ENCODE measurements at places on chromosomes 11 and 22.
A peak's percentile ranks its signal among the peaks of the same experiment; 100 is the strongest.

GRCh38 chr11:103164093-103164796 lies 55.0 kb downstream of the DYNC2H1 start:
- DNase-seq: no peak

- no peak for DNase-seq
Observed at GRCh38 chr11:24407733-24408132, 89.1 kb upstream of the LUZP2 start.

DNA sequence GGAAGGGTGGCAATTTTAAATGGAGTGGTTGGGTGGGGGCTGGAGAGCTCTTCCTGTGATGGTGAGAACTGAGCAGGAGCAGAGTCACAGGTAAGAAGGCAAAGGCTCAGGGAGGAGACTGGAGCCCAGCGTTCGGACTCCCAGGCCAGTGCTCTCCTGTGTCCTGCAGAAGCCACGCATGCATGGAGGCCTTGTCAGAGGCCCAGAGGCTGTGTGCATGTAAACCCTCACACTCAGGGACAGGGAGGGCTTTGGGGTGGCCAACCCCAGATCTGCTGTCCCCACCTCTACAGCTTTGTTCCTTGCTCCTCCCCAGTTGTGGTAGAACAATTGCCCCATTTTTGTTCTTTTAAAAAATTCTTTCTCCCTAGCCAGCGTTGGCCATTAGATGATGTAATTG lies 130.4 kb upstream of the PARVA start:
- DNase-seq: no peak

DNA sequence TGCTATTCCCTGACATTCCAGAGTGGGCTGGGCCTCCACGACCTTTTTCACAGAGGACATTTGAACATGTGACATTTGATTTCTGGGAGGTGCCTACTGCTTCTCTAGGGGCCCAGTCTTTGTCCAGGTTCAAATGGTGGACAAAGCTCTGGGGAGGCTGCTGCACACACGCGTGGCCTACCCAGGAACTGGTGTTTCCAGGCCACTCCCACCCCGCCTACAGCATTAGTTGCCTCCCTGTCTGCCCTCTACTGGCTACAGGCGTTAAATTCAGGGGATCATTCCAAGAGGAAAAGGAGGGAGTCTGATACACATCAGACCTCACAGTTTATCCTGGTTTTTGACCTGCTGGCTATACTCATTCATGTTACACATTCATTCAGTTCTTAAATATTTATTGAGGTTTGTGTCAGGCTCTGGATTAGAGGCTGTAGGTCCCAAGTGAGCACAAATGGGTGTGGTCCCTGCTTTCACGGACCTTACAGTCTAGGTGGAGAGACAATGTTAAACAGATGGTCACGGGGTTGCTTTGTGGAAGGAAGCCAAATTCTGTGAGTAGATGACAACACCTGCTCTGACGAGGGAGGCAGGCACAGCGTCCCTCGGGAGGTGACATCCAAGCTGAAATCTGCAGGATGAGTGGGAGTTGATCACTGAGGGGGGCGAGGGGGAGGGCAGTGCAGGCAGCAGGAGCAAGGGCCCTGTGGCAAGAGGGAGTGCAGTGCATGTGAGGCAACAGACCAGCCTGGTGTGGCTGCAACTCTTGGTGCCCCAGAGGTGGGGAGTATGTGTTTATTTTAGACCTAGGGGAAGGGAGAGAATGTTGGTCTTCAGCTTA lies 11.8 kb downstream of the TUB start:
- DNase-seq: peak; percentile 12

DNA sequence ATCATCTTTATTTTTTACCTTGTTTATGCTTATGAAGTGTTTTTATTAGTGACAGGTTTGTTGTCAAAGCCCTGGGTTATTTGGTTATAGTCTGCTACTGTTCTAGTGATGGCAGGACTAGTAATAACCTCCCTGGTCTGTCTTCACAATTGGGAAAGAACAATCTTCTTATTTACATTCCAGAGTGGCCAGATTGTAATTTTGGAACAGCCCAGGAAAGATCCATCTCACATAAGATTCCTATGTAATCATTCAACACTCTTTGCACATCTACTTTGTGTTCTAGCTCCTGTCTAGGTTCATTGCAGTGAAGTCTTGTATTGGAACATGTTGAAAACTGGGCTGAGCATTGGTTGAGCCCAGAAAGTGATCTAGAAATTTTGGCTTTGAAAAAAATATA lies 63.8 kb downstream of the CYB5R2 start:
- no peak for DNase-seq

DNA sequence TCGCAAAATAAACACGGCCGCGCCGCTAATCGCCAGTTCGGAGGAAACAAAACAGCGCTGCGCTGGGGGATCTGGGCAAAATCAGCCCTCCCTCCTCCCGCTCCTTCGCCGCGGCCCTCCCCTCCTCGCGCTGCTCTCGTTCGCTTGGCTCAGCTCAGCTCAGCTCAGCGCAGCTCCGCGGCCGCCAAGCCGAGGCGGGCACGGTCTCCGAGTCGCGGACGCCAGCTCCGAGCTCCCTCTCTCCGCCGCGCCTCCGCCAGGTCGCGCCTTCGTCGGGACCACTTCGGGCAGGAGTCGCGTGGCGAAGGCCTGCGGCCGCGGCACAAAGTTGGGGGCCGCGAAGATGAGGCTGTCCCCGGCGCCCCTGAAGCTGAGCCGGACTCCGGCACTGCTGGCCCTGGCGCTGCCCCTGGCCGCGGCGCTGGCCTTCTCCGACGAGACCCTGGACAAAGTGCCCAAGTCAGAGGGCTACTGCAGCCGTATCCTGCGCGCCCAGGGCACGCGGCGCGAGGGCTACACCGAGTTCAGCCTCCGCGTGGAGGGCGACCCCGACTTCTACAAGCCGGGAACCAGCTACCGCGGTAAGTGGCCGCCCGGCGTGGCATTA lies at the start of gene SPON1:
Gene SPON1, plus strand, starts transcription at position 162 of the 607 bp plus-strand sequence. Its CDS starts 182 bp downstream, at position 344.
- DNase-seq: no peak

DNA sequence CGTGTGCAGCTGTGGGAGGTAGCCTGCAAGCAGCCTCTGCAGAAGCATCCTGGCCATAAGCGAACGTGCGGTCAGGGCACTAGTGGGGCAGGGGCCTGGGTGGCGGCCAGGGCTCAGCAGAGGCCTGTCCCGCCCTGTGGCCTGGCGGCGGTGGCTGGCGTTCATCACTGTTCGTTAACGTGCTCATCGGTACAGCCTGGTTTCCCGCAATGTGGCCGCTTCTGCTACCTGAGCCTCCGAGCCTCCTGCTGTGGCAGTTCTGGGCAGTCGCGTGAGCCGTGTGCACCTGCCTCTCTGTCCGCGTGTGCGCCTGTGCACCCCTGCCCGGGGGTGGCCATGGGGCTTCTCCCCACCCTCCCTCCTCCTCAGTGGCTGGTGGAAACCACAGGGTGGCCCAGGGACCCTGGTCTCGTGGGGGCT lies 117.9 kb downstream of the KCNQ1OT1 start:
- DNase-seq: no peak

- peak; percentile 80 for DNase-seq
Observed at GRCh38 chr11:64449381-64450167, 90.6 kb downstream of the RPS6KA4 start.

DNA sequence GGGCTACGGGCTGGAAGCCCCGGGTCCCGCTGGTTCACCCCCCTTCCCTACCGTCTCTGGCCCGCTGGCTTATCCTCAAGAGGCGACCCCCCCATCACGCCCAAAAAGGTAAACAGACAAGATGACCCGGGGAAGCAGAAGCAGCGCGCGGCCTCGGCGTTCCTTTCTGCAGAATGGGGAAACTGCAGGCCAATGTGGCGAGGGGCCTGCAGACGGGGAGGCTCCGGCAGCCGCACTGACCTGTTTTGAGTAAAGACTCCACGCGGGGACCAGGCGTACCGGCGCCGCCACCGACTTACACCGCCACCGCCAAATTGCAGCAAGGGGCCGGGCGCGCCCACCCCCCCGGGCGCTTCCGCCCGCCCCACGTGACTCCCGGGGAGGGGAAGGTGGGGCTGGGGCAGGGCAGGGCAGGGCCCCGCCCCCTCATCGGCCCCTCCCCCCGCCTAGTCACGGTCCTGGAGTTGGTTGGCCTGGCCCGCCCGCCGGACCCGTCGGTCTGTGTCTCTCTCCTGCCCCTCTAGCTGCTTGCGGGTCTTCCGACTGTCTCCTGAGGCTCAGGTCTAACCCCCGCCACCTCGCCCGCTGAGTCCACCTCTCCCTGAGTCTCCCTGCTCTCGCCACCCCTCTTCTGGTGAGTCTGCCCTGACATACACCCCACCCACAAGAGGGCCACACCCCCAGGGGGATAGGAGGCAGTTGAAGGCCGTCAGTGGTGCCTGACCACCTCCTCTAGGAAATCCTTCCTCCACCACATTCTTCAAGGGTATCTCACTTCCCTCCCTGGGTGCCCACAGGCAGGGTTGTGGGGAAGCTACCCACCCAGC lies at the start of gene ARAP1:
Gene ARAP1, minus strand, starts transcription at position 321 of the 827 bp plus-strand sequence. CDS start 25,280 bp downstream, outside the sequence.
- DNase-seq: peak; percentile 87

DNA sequence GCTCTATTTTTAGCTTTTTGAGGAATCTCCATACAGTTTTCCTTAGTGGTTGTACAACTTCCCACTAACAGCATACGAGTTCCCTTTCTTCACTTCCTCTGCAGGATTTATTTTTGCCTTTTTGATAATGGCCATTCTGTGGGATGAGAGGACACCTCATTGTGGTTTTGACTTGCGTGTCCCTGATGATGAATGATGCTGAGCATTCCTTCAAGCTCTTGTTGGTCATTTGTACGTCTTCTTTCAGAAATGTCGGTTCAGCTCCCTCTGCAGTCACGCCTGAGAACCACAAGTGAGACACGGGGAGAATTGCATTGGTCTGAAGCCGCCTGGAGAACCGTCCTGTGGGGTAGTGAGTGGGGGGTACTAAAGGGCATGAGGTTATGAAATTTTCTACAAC lies 2.0 kb upstream of the KRTAP5-10 start:
- peak; percentile 65 for DNase-seq

DNA sequence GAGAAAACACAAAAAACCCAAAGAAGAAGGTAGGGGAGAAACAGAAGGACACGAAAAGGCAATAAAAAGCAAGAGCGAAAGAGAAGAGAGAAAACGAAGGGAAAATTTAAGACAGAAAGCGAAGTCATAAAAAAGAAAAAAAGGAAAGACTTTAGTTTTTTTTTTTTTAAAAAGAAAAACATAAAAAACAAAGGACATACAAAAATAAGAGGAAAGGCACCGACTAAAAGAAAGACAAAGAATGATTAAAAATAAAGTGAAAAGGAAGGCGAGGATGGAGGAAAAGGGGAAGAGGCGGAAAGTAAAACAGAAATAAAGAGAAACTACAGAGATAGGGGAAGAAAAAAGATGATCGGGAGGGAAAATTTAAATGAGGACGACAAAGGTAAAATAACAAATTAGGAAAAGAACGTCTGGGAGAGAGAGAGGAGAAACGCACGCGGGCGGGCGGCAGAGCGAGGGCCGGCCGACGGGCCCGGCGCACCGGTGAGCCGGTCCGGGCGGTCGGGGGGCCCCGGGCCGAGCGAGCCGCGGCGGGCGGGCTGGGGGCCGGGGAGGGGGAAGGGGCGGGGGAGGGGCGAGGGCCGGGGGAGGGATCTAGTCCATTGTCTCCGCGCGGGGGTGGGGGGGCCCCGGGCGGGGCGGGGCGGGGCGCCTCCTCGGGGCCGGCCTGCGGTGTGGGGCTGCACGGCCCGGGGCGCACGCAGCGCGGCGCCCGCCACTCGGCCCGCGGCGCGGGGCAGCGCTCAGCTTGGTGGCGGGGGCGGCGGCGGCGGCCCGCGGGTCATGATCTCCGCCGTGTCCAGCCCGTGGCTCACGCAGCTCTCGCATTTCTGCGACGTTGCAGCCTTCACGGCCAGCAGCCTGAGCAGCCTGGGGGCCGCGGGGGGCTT lies at the start of gene TBX1:
Gene TBX1, plus strand, starts transcription at position 721 of the 893 bp plus-strand sequence. Its CDS starts 66 bp downstream, at position 787.
- peak; percentile 36 for DNase-seq

DNA sequence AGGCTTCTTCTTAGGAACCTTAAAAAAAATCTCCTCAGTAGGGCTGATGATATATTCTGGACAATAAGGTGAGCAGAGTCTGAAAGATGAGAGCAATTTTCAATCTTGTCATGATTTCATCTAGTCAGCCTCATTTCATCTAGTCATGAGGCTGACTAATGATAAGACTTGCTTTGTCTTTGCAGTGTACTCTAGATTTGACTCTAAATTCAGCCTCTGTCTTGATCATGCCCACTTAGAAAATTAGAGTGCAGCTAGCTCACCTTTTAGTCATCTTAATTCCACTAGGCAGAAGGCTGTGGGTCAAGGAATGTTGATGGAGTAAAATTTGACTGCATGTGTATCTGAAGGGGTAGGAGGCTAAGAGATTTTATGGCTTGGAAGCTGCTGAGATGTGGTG lies 5.5 kb downstream of the EHF start:
- peak; percentile 52 for DNase-seq

DNA sequence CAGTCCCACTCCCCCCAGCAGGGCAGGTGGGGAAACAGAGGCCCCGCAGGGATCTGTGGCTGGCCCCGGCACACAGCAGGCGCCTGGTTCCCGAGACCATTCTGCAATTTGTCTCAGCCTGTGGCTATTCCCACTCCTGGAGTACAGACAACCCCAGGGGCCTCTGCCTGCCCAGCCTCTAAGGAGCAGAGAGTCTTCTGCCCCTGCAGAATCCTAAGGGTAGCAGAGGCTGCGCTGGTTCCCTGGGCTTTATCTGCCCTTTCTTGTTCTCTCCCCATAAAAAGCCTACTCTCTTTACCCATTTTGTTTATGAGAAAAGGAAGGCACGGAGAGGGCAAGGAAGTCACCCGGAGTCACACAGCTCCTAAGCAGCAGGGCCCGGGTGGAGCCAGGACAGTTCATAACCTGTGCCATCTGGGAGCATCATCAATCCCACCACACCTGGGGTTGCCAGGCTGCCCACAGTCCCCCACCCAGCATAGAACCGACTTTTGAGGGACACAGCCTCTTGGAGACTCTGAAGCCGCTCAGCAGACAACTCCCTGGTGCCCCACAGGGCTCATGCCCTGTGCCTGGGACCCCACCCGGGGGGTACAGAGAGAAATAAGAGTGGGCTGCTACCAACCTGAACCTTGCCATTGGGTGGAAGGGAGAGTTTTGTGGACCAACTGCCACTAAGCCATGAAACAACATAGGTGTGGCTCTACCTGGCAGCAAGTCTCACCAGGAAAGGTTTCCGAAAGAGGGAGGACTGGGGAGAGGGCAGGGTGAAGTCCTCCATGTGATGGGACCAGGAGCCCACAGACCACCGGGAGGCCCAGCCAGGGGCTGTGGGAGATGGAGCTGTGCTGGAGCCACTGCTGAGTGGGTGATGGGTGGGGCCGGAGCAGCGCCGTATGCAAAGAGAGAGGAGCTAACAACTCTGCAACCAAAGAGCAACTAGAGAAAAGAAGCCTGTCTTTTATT lies 17.2 kb upstream of the LINC01488 start:
- DNase-seq: no peak

- DNase-seq: no peak
Observed at GRCh38 chr11:64180891-64181290, 5.1 kb upstream of the STIP1 start.

DNA sequence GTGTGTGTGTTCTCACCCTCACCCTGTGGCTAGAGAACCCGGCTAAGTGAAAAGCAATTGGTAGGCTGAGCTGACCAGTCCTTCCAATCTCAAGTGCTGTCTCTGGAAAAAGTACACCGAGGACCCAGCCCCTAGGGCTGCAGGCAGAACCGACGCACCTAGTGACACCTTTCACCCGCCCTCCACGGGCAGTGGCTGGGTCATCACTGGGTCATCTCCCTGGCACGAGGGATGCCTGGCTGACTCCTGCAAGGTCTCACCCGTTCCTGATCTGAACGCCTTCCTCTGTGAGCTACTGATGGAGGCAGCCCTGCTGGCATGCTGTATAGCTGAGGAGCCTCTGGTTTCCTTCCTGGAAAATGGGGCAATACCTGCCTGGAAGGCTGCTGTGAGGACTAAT lies 311.5 kb downstream of the NTM start:
- no peak for DNase-seq

- DNase-seq: no peak
Observed at GRCh38 chr22:49040111-49040510, 787.6 kb downstream of the BRD1 start.

GRCh38 chr11:34056672-34057071 lies 5.1 kb downstream of the CAPRIN1 start:
- DNase-seq: no peak

Measured in NCI-H526 (cell line).